Heart left ventricle (tissue), 16 donors: ENCODE measurements at places on chromosomes 11 and 22. TPM values are rescaled to one million over a fixed set of nuclear protein-coding genes. Genes with fewer than 3 reads are reported as not detected.

Gene OR51G1
- not detected for total RNA-seq

Gene SART1
- total RNA-seq = 21.6 TPM

Gene MN1
- 7.7 TPM for total RNA-seq

Gene LRRC74B
- not detected for total RNA-seq

Gene SEPTIN5
- 156 TPM for total RNA-seq

Gene OR4D5
- total RNA-seq = not detected

Gene SNX15
- 28.5 TPM for total RNA-seq

Gene CEND1
- total RNA-seq = not detected

Gene CECR2
- total RNA-seq = 6.9 TPM

Gene B3GAT1
- total RNA-seq = not detected

Gene LUZP2
- total RNA-seq = 0.16 TPM

Gene KRTAP5-1
- total RNA-seq = not detected

Gene LINC01488
- total RNA-seq = 0.13 TPM

Gene CCDC89
- 0.65 TPM for total RNA-seq

Gene OR10D3
- not detected for total RNA-seq

Gene PAK1
- 2.9 TPM for total RNA-seq

Gene PARVB
- total RNA-seq = 116 TPM

Gene JRKL
- total RNA-seq = 4.1 TPM

Gene PISD
- total RNA-seq = 26.4 TPM

Gene CBLIF
- not detected for total RNA-seq

Gene VSIG10L2
- total RNA-seq = not detected

Gene MPEG1
- 6.4 TPM for total RNA-seq

Gene USH1C
- total RNA-seq = not detected

Gene TRIM22
- total RNA-seq = 83.0 TPM

Gene HIC2
- total RNA-seq = 1.4 TPM

Gene ADM2
- not detected for total RNA-seq

Gene EMID1
- 1.1 TPM for total RNA-seq

Gene CASP1
- total RNA-seq = 9.4 TPM

Gene RIMBP3C
- total RNA-seq = 0.08 TPM

Gene MMP11
- 7.9 TPM for total RNA-seq

Gene SERPING1
- total RNA-seq = 58.2 TPM

Gene PRSS23
- total RNA-seq = 6.7 TPM

Gene ASCL2
- total RNA-seq = not detected

Gene CLCF1
- total RNA-seq = 0.73 TPM

Gene OR56A1
- not detected for total RNA-seq

Gene RASSF10
- 0.56 TPM for total RNA-seq

Gene CHKA
- total RNA-seq = 7.5 TPM

Gene MCM5
- 18.8 TPM for total RNA-seq

Gene ARCN1
- 96.6 TPM for total RNA-seq

Gene GUCY1A2
- 14.1 TPM for total RNA-seq

Gene TUB
- total RNA-seq = 24.4 TPM

Gene BTG4
- total RNA-seq = not detected

Gene CCDC157
- total RNA-seq = 1.3 TPM

Gene MFRP
- not detected for total RNA-seq

Gene PRR33
- 1.4 TPM for total RNA-seq

Gene UQCC3
- total RNA-seq = 5.9 TPM

Gene ZP1
- total RNA-seq = not detected

Gene CDC42BPG
- 0.16 TPM for total RNA-seq

Gene CCDC88B
- total RNA-seq = 8.2 TPM

Gene YAP1
- 83.5 TPM for total RNA-seq

Gene NCR3LG1
- 0.70 TPM for total RNA-seq

Gene CENPM
- total RNA-seq = 0.21 TPM

Gene JAML
- total RNA-seq = 2.2 TPM

Gene UQCR10
- total RNA-seq = 270 TPM

Gene SCN4B
- 5.3 TPM for total RNA-seq

Gene MS4A2
- total RNA-seq = not detected

Gene TRIM51
- not detected for total RNA-seq

Gene TEX54
- total RNA-seq = not detected
